Epithelial cell of proximal tubule (primary cell): ENCODE measurements at places on chromosomes 5 and 9. TPM values are rescaled to one million over a fixed set of nuclear protein-coding genes. Genes with fewer than 3 reads are reported as not detected.

DNA sequence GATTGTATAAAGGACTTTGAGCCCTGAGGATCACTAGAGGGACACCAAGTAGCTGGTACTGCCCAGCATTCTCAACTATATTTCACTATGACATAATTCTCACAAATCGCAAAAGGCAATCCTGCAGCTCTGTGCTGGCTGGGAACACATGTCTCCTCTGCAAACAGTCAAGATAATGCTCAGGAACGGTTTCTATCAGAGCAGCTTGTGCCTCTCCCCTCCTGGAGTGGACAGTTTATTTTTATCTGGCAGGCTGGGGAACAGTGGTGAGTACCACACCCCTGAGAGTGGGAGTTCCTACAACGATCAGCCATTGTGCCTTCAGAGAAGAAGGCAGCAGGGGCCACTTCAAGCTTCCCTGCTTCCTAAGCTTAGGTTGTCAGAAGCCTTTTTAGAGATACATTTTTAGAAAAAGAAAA is 65.8 kb downstream of the ERAP1 start:
- DNase-seq: no peak

- no peak for DNase-seq
Observed at GRCh38 chr9:36833954-36834353, 200.1 kb downstream of the PAX5 start.

GRCh38 chr9:134962065-134962972 is 44.6 kb upstream of the FCN1 start:
- DNase-seq: no peak

The LPCAT1 gene
- total RNA-seq: 88.9 and 105 TPM in 2 replicates

The PCA3 gene
- not detected in 2 replicates for total RNA-seq
